ENCODE measurements at places on chromosomes 1 and 21.

- DNase-seq = no peak
These were observed 201.5 kb downstream of the PDE4B start for GRCh38 chr1:65994223-65994622.

DNA sequence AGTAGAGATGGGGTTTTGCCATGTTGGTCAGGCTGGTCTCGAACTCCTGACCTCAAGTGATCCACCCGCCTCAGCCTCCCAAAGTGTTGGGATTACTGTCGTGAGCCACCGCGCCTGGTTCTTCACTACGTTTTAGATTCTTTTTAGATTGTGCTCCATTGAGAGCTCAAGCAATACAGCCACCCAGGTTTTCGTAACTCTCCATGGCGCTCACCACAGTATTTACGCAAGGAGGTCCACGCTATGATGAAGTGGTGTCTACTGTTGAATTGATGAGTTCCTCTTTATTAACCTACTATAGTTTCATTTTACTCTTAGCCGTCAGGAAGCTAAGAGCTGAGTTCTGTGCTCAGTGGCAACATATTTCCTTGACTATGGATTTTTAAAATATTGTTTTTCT is 1.8 kb upstream of the KIF1B start:
- no peak for DNase-seq

DNA sequence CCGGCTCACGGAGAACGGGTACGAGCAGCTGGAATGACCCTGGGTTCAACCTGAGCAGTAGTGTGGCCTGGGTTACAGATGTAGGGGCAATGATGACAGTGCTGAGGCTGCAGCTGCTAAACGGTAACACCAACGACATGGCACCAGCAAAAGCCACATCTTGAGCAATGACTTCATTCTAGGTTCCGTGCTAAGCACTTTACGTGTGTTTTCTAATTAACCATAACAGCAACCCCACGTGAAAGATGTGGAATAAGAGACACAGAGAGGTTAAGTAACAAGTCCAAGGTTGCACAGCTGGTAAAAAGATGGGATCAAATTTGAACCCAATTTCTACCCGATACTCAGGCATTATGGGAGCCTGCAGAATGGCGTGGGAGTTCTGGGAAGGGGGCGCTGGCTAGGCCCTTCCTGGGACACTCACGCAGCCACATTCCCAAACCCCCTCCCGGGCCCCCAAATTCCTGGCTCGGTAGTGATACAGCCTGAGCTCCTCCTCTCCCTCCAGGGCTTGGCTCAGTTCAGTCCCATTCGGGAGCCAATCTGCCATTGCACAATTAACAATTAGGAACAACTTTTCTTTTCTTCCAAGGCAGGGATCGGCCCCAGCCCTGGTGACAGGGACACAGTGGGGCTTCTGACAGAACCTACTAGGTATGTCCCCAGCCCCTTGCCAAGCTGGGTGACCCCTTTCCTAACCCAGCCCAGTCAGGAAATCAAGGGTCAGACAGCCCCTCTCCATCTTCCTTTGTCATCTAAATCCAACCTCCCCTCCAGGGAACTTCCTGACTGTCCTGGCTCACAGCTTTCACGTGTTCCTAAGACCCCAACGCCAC is 23.8 kb upstream of the ECE1 start:
- no peak for DNase-seq

DNA sequence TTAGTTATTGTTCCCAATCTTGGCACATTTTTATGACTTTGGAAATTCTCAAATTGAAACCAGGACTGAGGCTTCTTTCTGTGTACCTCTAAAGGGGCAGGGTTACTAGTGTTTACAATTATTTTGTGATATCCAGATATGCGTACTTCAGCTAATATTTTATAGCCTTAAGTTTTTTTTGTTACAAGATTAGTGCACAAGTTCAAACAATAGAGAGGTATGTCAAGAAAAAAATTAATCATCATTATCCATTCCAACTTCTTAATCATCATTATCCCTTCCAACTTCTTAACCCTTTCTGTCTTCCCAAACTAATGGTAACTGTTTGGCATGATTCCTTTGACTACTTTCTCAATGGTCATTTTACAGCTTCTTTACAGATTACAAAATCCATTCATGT is 272.9 kb upstream of the C1orf105 start:
- DNase-seq = no peak

- DNase-seq = no peak
These were observed 248.4 kb downstream of the TNR start for GRCh38 chr1:175494950-175495349.

- DNase-seq = no peak
These were observed 48.5 kb downstream of the CDC7 start for GRCh38 chr1:91549041-91549735.

GRCh38 chr1:196550731-196551130 is 57.5 kb downstream of the KCNT2 start:
- DNase-seq = no peak

DNA sequence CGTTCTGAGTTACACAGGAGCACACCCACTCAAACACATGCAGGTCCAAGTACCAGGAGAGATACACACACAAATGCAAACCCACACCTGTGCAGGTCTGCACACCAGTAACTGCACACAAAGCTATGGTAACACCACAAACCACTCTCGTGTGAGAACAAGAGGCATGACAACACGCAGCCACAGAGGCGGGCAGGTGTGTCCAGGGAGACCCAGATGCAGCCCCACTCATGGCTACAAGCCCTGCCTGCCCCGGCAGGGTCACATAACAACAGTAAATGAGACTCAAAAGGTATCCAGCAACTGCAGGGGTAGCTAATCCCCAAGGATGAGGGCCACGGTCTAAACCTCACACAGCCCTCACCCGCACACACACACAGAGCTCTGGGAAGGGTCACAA is 48.1 kb downstream of the RAP1GAP start:
- DNase-seq = no peak

- no peak for DNase-seq
These were observed 11.8 kb downstream of the S100A7A start for GRCh38 chr1:153428073-153428638.

DNA sequence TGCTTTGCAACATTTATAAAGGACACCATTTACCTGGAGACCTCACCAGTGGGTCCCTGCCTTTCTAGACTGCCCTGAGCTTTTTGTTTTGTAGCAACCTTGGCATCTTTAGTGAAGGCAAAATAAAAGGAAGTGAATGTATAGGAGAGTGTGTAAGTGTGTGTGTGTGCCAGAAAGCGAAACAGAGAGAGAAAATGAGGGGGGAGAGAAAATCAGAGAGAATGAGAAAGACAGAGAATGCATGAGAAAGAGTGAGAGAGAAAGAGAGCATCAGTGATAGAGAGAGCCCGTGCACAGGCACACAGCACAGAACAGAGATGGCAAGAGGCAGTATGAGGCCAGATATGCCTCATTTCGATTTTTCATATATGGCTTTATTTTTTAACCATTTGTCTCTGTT is 57.5 kb downstream of the HSD3B1 start:
- DNase-seq = no peak

DNA sequence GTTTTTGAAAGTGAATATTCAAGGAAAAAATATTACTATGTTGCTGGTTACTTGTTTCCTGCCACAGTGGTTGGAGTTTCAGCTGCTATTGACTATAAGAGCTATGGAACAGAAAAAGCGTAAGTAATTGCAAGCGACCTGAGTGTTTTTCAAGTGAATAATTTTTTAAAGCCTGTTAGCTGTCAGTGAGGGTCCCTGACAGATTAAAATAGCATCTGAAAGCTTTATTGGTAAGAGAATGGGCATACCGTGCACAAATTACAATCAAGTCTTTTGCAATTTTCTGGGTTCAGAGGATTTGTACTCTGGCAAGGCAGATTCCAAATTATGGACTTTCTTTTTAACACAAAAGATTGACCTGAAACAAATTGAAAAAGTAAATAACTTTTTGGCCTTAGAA is 169.7 kb downstream of the ADGRL2 start:
- no peak for DNase-seq

DNA sequence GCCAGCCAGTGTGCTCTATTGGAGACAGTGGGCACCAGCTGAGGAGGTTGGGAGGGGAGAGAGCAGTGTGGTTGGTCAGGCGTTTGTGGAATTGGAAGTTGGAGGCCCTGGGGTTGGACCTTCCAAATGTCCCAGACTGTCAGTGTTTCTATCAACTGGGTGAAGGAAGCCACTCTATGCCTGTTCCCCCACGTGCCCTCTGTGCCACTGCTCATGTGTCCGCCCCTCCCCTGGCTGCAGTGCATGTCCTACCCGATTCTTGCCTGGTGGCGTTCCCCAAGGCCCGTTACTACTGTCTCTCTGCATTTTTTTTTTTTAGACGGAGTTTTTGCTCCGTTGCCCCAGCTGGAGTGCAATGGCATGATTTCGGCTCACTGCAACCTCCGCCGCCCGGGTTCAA is 21.1 kb downstream of the ADORA1 start:
- no peak for DNase-seq

DNA sequence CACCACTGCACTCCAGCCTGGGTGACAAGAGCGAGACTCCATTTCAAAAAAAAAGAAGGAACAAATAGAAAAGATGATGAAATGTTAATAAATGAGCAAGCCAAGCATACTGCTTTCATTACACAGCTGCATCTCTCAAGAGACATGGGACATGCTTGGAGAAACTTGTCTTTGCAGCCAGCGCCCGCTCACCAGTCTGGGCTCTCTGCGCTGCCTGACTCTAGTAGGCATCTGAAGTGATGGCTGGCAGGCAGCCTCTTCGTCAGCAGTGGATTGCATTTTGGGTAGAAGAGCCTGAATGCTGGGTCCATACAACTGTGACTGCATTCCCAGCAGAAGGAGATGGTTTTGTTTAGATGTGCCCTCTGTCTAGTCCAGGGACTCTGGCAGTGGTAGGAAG is 48.0 kb downstream of the IL6R start:
- no peak for DNase-seq

DNA sequence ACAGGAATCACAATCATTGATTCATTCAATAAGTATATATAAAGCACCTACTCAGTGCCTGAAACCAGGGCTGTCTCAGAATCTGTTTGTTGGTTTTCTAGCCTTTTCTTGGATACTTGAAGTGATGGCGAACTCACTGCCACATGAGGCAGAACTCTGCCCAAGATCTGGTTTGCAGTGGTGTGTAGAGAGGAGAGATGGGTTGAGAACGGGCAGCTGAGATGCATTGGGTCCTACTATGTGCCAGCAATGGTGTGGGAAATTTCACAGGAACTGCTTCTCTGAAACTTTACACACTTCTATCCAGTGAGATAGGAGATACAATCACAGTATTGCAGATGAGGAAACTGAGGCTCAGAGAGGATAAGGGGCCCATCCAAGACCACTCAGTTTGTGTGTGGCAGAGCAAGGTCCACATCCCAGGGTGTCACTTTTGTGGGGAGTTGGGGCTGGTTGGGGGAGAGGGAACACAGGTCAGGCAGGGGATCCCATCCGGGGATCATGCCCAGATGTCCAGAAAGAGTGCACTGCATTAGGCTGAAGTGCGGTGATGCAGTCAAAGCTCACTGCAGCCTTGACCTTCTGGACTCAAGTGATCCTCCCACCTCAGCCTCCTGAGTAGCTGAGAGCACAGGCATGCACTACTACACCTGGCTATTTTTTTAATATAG is 83.7 kb upstream of the IFFO2 start:
- DNase-seq = no peak

DNA sequence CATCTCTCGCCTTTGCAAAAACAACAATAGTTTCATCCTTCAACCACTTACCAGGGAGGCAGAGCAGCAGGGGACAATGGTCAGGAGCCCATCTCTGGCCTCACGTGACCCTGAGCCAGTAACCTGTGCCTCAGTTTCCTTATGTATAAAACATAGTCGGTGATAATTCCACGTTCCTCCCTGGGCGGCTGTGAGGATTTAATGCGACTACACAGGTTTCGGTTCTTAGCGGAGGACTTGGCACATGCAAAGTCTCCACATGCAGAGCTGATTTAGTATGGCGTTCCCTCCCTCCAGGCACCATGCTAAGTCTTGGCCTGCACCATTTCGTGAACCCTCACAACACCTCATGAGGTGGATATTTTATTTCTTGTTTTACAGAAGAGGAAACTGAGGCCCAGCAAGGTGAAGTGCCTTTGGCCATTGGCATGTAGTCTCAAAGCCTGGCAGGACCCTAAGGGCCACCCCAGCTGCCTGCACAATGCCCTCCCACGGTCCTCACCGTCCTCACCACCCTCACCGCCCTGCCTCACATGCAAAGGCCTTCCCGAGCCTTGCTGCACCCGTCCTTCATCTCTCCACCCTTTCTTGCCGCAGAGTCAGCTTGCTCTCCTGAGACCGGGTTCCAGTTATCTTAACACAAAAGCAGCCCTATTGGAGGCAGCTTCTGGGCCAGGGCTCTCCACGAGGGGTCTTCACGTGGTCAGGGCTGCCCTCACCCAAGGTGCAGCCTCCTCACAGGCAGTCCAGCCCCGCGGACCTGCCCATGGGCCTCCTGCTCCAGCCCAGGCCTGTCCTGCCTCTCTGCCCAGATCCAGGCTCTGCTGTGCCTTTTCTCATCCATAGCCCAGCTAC is 48.9 kb downstream of the SYF2 start:
- DNase-seq = no peak

DNA sequence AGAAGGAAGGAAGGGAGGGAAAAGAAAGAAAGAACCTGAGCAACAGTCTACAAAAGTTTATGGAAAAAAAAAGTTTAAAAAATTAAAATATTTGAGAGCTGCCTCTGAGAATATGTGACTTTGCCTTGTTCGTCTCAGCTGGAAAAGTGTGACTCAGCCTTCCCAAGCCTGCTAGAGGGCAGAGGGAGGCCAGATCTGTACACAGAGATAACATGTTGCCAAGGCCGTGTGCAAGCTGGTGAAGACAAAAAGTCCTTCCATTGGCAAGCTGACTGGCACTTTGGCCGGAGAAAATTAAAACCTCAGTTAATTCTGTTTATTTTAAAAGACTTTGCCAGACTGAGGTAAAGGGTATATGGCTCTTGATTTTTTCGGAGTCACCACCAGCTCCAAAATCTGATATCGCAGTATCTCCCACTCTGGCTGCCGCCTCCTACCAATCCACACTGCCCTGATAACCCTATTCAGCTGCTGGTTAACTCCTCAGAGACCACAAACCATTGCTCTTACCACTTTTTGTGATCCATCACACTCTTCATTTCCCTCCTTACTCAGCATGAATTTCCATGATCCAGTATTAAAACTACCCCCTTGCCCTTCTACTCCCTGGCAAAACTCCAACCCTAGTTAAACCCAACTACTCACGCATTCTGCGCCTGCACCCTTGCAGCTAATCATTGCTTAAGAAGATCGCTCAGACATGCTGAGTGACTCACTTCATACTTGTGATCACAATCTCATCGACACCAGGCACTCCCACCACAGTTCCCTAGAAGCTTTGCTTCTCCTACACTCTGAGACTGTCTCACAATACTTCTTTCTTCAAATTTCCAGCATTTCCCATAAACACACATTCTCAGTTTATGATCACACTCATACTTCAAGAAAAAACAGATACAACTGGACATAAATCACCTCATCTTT is 5.7 kb upstream of the PPP1R15B start:
- DNase-seq = no peak

DNA sequence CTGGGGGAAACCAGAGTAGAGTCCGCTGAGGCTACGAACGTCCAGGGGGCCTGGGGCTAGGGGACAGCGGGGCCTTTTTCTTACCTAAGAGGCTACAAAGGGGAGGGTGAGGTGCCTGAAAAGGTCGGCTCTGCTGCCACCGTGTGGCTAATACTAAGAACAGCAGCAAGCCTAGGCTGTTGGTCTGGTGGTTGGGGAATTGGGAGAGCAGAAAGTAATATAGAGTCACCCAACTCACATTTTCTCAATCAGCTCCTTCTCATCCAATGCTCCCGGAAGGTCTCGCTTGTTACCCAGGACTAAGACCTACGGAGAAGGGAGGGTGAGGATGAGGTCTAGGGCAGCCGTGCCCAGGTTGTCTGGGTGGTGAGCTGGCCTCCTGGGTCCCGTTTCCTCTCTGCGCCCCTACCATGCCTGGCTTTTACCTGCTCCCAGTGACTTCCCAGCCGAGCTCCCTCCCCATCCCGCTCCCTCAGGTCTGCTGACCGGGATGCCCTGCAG is 9.3 kb downstream of the ARL8A start:
- DNase-seq = peak; percentile 76

Data from GM18507 (cell line).